Thoracic aorta (tissue), 2 donors: ENCODE measurements at places on chromosomes 4 and X. TPM values are rescaled to one million over a fixed set of nuclear protein-coding genes. Genes with fewer than 3 reads are reported as not detected.

Gene RBM47
- total RNA-seq, result 56.7 TPM

Gene CENPE
- 0.41 TPM for total RNA-seq

Gene FAM114A1
- 180 TPM for total RNA-seq

Gene ZMAT1
- total RNA-seq, result 15.2 TPM

Gene CETN2
- 27.1 TPM for total RNA-seq

Gene P2RY4
- total RNA-seq, result 3.9 TPM
